ENCODE measurements at places on chromosomes 2 and 18. TPM values are rescaled to one million over a fixed set of nuclear protein-coding genes. Genes with fewer than 3 reads are reported as not detected.

DNA sequence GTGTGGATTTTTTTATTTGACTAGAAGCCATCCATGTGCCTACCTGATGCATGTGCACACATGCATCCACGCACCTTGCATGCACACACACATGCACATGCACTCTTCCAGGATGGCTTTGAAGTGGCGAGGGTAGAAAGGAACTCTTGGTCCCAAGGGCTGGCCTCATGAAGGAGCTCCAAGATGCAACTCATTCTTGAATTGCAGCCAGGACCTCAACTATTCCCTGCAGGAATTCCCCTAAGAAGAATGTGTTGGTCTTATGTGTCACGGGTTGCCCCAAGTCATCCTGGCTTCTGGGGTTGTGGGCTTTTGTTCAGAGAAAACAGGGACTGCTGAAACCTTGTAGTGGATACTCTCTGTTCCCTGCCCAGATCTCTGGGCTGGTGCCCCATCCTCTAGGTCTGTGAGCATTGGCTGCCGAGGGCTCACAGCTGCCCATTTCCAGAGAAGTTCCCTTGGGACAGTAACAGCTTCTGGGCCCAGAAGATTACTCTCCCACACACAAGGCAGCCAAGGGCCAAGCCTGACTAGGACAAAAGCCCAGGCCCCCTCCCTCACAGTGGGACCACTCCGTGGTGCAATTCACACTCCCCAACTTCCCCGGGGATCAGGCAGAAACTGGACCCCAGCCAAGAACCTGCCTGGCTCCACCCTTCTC, 137.6 kb downstream of the COPS8 start:
- DNase-seq = no peak

GRCh38 chr2:160309585-160309984, 109.5 kb upstream of the ITGB6 start:
- DNase-seq = no peak

GRCh38 chr2:74658516-74658915, 4.5 kb downstream of the SEMA4F start:
- DNase-seq = no peak

- DNase-seq = no peak
Measured at GRCh38 chr2:64996871-64997307, 7.7 kb downstream of the SLC1A4 start.

GRCh38 chr2:8457699-8458502, 224.0 kb upstream of the ID2 start:
- no peak for DNase-seq

DNA sequence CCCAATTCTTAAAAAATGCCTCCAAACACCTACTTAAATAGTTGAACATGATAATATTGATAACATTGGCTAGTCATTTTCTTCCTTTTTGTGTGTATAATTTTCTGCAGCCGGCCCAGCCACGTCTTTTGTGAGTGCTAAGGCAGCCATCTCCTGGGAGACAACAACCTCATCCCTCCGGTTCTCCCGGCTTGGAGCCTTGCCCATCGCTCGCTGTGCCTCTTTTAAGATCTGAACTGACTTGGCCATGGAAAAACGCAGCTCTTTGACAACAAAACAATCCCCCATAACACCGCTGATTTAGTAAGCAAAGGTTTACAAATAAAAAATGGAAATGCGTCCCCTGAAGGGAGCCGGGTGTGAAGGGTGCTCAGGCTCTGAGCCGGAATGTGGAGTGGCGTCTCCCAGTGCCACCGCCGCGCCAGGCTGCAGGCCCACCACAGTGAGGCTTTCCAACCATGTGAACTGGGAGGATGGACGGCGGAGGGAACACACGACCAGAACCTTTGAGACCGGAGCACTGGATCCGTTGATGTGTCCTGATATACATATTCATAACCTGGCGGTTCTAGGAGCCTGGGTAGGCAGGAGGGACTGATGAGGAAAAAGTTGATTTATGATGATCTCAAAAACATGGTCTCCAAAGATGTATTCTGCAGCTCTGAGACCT, 87.4 kb downstream of the SMIM21 start:
- no peak for DNase-seq

GRCh38 chr2:82667491-82667890, 1791.6 kb downstream of the SUCLG1 start:
- DNase-seq = no peak

DNA sequence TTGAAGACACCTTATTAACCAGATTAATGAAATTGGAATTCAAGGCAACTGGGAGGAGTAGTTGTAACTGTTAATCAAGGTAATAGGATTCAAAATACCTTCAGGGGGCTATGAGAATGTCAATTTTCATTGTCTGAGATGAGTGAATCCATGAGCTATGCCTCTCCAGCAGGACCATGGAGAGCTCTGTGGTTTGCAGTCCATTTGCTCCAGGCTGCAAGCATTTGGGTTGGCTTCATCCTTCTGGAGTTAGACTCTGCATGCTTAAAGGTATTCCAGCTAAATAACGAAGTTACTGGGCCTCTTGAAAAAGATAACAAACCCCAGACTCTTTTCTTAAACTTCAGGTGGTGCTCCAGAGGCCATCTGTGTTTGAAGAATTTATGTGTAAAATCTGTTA, 207.1 kb upstream of the SLC8A1 start:
- no peak for DNase-seq

DNA sequence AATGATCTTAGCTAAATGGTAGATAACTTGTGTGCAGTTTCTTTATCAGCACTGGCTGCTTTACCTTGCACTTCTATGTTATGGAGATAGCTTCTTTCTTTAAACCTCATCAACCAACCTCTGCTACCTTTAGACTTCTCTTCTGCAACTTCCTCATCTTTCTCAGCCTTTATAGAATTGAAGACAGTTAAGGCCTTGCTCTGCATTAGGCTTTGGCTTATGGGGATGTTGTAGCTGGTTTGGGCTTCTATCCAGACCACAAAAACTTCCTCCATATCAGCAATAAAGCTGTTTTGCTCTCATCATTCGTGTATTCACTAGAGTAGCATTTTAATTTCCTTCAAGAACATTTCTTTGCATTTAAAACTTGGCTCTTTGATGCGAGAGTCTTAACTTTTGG, 123.7 kb downstream of the PIK3C3 start:
- DNase-seq = no peak

DNA sequence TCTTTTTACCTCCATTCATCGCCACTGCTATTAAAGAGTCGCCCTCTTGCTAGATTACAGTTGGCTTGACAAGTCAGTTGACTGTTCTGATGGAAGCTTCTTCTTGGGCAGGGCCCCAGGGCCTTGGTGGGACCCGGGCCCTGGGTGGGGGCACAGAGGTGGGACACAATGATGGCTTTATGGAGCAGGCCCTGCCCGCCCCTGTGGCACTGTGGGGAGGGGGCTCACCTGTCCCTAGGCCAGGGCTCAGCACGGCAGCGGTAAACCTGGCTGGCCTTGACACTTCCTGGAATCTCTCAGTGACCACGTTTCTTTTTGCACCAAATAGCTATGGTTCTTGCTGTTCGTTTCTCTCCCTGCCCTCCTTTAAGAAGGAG, 4.9 kb upstream of the HS6ST1 start:
- DNase-seq = no peak

GRCh38 chr2:39608686-39609441, 56.9 kb upstream of the TMEM178A start:
- DNase-seq = no peak

- DNase-seq = no peak
Measured at GRCh38 chr2:7703048-7703447, 785.8 kb downstream of the RNF144A start.

GRCh38 chr2:36562240-36562639, 35.7 kb downstream of the FEZ2 start:
- DNase-seq = no peak

DNA sequence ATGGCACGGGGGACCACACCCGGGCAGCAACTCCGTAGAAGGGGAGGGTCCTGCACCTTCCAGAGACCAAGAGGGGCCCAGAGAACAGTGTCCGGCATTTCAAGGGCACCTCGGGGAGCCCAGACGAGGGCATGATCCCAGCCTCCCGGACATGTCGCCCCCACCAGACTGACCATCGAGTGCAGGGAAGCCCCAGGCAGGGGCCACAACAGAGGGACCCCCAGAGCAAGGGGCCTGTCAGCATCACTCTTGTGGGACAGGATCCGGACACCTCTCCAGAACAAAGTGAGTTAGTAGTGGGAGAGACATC, 50.4 kb upstream of the CTDP1 start:
- DNase-seq = no peak

GRCh38 chr2:66571918-66572317, 137.0 kb downstream of the MEIS1 start:
- no peak for DNase-seq

DNA sequence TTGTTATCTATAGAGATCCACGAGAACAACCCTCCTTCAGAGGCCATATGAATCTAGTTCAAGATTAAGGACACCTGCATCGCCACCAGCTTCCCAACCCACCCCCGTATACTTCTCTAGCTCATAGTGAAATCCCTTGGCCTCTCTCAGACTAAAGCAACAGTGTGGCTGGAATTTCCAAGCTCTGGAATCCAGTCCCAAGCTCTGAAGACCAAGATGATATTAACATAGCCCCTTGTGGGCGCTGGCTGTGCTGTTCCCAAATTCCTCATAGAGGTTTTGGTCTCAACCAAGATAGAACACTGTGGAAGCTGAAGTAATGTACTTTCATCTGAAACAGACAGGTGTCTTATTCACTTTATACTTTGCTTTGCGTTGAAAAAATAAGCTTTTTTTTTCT, 139.6 kb downstream of the MAP2 start:
- no peak for DNase-seq

DNA sequence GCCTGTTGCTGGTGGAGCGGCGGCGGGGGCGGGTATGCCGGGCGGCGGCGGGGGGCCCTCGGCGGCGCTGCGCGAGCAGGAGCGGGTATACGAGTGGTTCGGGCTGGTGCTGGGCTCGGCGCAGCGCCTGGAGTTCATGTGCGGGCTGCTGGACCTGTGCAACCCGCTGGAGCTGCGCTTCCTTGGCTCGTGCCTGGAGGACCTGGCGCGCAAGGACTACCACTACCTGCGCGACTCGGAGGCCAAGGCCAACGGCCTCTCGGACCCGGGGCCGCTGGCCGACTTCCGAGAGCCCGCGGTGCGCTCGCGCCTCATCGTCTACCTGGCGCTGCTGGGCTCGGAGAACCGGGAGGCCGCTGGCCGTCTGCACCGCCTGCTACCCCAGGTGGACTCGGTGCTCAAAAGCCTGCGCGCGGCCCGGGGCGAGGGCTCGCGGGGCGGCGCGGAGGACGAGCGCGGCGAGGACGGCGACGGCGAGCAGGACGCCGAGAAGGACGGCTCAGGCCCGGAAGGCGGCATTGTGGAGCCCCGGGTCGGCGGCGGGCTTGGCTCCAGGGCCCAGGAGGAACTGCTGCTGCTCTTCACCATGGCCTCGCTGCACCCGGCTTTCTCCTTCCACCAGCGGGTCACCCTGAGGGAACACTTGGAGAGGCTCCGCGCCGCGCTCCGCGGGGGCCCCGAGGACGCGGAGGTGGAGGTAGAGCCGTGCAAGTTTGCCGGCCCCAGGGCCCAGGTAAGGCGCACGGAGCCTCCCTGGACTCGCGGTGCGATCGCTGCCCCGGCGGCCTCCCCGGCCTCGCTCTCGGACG, 1.0 kb downstream of the ZCCHC2 start:
- no peak for DNase-seq

GRCh38 chr18:42925036-42925435, 190.4 kb downstream of the RIT2 start:
- DNase-seq = no peak

DNA sequence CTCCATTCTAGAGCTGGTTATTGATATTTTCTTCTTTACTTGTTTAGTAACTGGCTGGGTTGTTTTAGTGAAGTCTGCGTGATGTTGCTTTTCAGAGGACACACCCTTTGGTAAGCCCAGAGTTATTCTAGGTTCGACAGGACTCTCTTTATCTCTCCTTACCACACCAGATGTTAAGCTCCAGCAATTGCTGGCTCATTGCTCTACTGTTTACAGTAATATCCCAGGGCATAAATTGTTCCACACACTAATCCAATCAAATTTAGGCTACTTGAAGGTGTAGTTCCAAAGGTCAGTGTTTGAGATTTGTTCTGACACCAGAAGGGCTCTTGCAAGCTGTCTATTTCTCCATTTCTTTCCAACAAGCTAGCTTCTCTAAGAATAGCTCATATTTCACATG, 506.6 kb downstream of the NR4A2 start:
- DNase-seq = no peak

- no peak for DNase-seq
Measured at GRCh38 chr2:202592566-202592965, 42.2 kb upstream of the FAM117B start.

DNA sequence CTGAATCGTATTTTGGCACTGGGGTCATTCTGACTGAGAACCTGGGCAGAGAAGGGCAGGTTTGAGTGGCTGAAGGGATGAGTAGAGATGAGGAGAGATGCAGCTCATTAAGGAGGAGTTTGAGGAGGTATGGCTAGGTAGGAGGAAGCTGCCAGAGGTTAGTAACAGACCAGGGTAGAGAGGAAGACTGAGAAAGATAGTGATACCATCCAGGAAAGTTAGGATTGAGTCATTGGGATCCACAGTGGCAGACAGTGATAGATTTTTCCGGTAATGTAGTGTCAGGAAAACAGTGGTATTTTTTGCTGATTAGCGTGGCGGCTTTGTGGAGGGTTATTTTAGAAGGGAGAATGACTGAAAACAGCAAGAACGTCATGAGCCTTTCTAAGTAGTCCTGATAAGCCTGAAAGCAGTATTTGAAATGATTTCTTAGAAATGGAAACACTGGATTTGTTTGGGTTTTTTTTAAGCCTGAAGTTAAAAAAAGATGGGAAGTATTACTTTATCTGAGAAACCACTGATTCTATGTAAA, 65.6 kb upstream of the STON1 start:
- DNase-seq = no peak

CCDC88A gene
- total RNA-seq = 99.8 TPM

UCN gene
- 4.4 TPM for total RNA-seq

TRIM43 gene
- total RNA-seq = not detected

CLK1 gene
- 46.6 TPM for total RNA-seq

REG3G gene
- total RNA-seq = not detected

DQX1 gene
- total RNA-seq = 0.41 TPM

SLC19A3 gene
- 0.28 TPM for total RNA-seq

CELF4 gene
- not detected for total RNA-seq

All from Panc1 (cell line).